ENCODE measurements at places on chromosomes 2 and 18.

GRCh38 chr2:72964146-72964525 is 46.8 kb downstream of the EMX1 start:
- no peak for DNase-seq

GRCh38 chr2:78127424-78127823 is 605.2 kb upstream of the LRRTM4 start:
- DNase-seq = no peak

DNA sequence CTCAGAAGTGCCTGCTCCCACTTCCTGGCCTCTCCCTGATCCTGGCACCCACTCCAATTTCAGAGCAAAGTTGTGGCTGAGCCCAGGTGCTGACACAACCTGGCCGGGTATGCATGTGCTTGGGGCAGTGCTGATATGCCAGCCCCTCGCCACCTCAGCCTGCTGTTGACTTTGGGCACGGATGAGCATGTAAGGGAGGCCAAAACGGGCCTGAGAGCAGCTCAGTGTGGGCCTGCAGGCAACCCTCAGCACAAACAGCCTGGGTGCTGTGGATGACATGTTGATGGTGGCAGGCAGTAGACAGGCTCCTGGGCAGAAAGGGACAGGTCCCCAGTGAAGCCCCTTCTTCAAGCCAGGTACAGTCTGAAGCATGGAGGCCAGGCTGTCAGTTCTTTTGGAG is 553.6 kb upstream of the FSIP2 start:
- DNase-seq = no peak

GRCh38 chr2:27724905-27725701 is 46.4 kb upstream of the MRPL33 start:
- DNase-seq = no peak

- no peak for DNase-seq
Observed at GRCh38 chr2:48728295-48728694, 27.2 kb downstream of the LHCGR start.

DNA sequence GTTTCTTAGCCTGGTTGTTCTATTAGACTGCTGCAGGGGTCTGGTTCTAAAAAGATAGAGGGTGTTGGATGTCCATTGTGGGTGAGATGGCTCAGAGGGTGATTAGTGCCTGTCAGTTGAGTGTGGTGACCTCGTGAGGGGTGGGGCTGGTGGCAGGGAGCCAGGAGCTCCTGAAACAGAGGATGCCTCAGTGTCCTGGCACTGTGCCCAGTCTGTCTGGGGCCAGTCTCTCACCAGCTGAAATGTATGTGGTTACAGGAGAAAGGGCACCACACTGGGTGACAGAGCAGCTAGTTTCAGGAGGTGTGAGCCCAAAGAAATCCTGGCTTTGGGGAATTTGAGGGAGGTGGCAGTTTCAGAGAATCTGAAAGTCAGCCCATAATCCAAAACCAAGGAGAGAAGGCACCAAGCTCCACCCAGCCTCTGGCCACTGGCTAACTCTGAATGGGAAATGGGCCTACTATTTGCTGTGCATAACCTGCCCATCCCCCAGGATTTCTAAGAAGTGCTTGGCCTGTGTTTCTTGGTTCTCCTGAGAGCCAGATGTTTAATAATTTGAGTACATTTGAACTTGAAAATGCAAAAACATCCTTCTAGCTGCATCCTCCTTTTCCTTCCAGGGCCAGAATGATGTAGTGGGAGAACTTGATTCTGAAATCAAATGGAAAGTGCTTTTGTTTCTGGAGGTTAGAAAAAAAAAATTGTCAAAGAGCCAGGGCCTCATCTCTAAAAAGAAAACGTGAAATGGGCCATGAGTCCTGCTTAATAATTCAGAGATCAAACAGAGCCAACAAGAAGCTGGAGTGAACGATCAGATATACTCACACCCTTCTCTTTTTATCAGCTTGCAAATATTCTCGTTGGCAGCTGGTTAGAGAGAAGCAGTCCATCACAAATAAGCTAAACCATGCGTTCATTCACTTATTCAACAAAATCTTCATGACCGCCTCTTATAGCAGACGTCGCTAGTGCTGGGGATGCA is 92.3 kb downstream of the B3GNT2 start:
- DNase-seq = peak; percentile 51

- no peak for DNase-seq
Observed at GRCh38 chr2:174752403-174753037, 11.8 kb downstream of the CHRNA1 start.

GRCh38 chr2:464562-465309 is 176.8 kb upstream of the ALKAL2 start:
- no peak for DNase-seq

DNA sequence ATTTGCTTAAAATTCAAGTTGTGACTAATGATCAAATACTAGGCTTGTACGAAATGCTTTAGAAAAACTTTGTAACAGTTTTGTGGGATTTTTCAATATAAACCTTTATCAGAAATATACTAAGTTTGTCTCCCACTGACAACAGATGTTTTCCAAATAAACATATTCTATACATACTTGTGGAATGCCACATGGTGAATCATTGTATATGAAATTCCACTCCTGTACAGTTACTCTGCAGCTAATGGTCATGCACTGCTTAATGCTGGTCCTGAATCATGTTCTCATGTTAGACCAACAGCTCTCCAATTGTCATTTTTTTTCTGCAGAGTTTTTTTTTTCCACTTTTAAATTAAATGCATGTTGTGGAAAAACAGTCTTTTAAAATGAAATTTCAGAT is 90.1 kb downstream of the DPP4 start:
- peak; percentile 73 for DNase-seq

DNA sequence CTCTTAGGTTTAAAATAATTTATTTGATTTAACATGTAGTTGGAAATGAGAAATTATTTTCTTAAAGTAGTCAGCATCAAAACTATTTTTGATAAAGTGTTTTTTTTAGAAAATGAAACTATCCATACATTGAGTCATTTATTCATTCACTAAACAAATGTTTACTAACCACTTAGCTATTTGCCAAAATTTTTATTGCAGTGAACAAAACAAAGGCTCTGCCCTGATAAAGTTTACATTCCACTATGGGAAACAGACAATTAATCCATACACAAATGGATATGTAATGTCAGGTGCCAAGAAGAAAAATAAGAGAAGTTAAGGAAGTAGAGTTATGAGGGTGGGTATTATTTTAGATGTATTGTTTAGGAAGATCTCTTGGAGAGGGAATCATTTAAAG is 19.1 kb upstream of the CCDC178 start:
- no peak for DNase-seq

GRCh38 chr18:28208268-28208667 is 31.3 kb upstream of the CDH2 start:
- no peak for DNase-seq

- DNase-seq = no peak
Observed at GRCh38 chr2:54402350-54402749, 53.8 kb upstream of the SPTBN1 start.

- DNase-seq = no peak
Observed at GRCh38 chr2:15845294-15845693, 95.1 kb upstream of the MYCN start.

GRCh38 chr2:8779795-8780671 is 57.4 kb downstream of the KIDINS220 start:
- no peak for DNase-seq

GRCh38 chr2:59761966-59762365 is 791.5 kb downstream of the BCL11A start:
- DNase-seq = no peak

DNA sequence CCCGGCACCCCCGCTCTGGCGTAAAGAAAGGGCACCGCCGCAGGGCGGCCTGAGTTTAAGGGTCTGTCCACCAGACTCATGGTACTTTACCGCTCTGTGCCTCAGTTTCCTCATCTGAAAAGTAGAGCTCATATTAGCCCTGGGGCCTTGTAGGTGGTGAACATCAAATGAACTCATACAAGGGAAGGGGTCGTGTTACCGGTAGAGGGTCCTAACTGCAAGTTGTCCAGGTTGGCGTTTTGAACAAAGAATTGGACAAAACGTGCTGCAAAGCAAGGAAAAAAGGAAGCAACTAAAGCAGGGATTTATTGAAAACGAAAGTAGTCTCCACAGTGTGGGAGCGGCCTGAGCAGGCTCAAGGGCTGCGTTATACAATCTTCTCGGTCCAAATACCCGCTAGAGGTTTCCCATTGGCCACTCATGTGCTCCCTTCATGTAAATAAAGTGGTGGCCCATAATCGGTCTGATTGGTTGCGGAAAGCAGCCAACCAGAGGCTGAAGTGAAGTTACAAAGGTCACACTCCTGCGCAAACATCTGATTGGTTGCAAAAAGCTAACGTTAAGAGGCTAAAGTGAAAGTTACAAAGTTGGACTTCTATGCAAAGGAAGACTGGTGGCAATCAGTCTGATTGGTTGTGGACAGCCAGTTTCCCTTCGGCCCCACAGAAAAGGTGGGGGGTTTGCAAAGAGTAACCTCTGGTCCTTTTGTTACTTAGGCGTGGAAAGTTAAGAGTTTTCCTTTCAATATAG is 80.7 kb upstream of the LDLRAD4 start:
- no peak for DNase-seq

GRCh38 chr2:60158262-60158661 is 395.2 kb downstream of the BCL11A start:
- DNase-seq = no peak

- no peak for DNase-seq
Observed at GRCh38 chr2:3604991-3605961, 10.4 kb downstream of the COLEC11 start.

DNA sequence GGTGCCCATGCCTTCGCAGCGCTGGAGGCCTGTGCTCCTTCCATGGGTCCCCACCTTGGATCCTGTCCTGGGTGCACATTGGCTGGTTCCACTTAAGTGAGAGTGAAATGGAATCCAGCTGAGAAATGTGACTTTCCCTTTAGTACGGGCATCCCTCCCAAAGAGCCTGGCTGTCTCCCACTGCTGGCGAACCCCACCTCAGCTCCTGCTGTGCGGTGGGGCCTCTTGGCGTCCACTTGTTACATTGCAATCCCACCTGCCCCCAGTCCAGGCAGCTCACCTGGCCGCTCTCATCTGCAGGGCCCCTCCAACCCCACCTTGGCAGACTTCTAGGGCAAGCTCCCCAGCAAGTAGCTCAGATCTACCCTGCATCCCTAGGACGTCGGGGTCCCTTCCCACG is 35.5 kb upstream of the GNAL start:
- no peak for DNase-seq

DNA sequence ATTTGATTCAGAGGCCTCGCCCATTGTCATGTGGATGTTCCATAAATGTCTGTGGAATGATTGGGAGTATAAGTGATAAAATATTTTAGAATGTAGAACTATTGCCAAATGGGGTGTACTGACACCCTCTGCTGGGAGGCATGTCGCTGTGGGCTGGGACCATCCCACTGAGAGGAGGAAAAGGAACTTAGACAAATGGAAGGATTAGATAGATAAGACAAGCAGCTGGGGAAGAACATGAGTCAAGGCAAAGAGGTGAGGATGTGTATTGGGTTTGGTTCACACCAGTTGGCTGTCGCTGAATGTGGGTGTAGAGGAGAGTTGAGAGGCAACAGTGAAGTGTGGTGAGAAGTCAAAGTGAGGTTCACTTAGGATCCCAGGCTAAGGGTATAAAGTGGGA is 4.0 kb downstream of the C2orf74 start:
- no peak for DNase-seq

DNA sequence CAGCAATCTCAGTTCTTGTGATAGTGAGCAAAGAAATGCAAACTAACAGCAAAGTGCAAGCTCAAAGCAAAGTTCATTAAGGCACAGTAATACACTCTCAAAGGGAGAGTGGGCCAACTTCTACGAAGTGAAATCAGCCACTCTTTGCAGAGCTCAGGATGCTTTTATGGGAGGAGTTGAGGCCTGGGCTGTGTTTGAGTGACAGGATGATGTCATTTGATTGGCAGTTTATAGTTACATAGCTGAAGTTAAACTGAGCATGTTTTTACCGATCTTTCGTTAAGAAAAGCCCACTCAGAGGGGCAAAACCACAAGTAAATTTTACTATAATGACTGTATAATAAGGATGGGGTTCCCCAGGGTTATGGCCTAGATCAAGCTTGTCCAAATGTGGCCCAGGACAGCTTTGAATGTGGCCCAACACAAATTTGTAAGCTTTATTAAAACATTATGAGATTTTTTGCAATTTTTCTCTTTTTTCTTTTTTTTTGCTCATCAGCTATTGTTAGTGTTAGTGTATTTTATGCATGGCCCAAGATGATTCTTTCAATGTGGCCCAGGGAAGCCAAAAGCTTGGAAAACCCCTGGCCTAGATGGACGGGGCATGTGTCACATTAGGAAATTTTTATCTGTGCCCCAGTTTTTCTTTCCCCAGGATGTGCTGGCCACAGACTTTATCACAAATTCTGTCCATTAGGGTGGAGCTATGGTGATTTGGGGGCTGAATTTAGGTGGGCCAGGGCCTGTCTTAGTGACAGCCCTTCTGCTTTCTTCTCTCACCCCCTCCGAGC is 8.3 kb upstream of the DNAH7 start:
- no peak for DNase-seq

GRCh38 chr2:70641263-70641784 is 87.7 kb upstream of the TGFA start:
- DNase-seq = no peak

- DNase-seq = no peak
Observed at GRCh38 chr18:22739789-22740188, 193.3 kb upstream of the RBBP8 start.

GRCh38 chr18:42854558-42854957 is 260.9 kb downstream of the RIT2 start:
- DNase-seq = no peak

GRCh38 chr2:226740039-226740648 is 59.5 kb downstream of the IRS1 start:
- DNase-seq = no peak
